ENCODE measurements at places on chromosomes 16 and 17.

DNA sequence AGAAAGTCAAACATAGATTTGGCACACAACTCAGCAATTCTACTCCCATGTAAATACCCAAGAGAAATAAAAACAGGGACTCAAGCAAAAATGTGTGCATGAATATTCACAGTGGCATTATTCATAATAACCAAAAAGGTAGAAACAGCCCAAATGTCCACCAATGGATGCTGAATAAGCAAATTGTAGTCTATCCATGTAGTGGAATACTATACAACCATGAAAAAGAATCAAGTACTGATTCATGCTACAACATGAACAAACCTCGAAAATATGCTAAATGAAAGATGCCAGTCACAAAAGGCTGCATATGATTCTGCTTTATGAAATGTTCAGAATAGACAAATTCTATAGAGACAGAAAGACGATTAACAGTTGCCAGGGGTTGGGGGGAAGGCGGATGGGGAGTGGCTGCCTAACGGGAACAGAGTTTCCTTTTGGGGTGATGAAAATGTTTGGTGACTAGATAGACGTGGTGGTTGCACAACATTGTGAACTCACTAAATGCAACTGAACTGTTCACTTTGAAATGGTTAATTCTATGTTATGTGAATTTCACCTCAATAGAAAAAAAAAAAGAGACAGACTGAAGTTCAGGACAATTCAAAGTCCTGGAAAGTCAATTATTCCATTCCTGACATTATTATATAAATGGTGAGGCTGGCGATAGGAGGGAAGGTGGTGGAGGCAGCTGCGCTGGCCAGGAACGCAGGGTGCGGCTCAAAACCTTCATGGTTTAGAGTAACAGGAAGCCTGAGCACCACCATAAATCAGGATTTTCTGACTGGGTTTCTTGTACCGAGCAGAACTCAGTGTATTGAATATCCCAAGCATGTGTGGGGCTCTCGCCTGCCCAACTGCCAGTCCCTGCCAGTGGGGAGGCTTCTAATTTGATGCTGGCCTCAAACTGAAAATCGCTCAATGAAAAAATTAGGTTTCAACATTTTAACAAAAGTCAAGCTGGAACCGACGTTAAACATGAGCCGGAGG is 300.9 kb downstream of the C16orf95 start:
- no peak for DNase-seq

GRCh38 chr17:40177275-40177874 is at the start of gene RAPGEFL1:
TSS of gene RAPGEFL1 (plus strand) at chr17:40177470. CDS start at chr17:40177862, 392 bp downstream.
- DNase-seq = no peak

- DNase-seq = peak; percentile 93
Measured at GRCh38 chr17:57874434-57875289, 24.8 kb upstream of the MRPS23 start.

DNA sequence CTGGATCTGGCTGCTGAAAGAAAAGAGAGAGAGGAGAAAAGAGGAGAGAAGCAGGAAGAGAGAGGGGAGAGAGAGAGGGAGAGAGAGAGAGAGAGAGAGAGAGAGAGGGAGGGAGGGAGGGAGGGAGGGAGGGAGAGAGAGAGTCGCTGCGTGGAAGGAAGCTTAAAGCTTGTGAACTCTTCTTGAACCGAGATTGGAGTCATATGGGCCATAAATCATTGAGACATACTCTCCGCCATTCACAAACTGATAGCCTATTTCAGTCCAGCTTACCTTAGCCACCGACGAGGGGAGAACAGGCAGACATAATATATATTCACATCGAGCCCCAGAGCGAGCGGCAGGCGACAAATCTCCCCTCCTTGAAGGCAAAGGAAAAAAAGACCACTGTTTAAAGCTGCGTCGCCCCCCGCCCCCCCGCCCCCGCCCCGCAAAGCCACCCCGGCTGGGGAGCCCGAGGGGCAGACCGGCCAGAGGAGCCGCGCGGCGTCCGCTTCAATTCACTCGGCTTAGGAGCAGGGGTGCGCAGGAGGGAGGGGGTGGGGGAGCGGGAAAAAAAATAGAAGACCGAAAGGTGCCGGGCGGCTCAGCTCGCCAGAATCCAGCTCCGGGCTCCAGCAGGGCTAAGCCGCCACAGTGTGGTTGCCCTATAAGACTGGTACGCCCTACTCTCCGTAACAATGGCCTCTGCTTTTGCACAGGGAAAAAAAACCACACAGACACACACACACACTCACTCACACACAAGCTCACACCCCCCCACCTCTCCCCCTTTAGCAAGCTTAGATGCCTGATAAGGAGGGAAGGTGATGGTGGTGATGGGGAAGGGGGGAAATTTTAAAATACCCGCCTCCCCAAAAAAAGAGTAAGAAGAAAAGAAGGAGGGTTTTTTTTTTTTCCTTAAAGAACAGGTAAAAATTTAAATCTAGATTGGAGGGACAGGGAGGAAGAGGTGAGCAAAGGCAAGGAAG is 10.6 kb upstream of the HOXB2 start:
- DNase-seq = peak; percentile 64

GRCh38 chr17:72467841-72468653 is 347.2 kb downstream of the SOX9 start:
- DNase-seq = no peak

- DNase-seq = no peak
Measured at GRCh38 chr17:38559880-38560230, 45.9 kb downstream of the SRCIN1 start.

DNA sequence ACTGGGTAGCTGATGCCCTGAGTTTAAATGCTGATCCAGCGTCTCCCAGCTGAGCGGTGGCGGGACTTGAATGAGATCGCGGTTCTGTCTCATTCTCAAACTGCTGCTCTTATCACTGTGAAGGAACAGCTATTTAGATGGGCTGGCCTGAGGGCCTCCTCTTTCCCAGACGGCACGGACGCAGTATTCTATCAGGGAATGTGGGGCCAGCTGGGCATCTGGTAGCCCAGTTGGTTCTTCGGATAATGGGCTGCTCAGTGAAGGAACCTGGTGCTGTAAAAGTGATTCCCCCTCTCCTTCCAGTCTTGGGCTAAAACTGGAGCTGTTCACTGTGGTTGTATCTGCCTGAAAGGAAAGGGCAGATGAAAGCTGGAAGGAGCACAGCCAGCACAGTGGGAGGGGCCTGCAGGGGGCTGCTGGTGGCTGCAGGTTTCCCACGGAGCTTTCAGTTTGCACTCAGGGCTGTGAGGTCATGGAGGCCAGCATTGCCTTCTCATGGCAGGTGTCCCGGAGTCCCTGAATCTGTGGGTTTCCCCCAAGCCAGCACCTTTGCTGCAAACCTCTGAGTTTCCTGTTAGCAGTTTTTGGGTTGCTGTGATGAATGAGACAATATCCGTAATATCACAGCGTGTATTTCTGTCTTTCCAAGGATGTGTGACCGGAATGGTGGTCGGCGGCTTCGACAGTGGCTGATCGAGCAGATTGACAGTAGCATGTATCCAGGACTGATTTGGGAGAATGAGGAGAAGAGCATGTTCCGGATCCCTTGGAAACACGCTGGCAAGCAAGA is 3.6 kb downstream of the IRF8 start:
- DNase-seq = no peak

GRCh38 chr17:43171586-43172487 is 823 bp downstream of the NBR1 start:
- peak; percentile 19 for DNase-seq
